CD4-positive, alpha-beta T cell treated with Interleukin-6 at 100 ng/mL for 8 hours (primary cell): ENCODE measurements at places on chromosomes 2 and 18.

GRCh38 chr2:150589681-150590080 is 102.2 kb upstream of the RND3 start:
- no peak for DNase-seq

DNA sequence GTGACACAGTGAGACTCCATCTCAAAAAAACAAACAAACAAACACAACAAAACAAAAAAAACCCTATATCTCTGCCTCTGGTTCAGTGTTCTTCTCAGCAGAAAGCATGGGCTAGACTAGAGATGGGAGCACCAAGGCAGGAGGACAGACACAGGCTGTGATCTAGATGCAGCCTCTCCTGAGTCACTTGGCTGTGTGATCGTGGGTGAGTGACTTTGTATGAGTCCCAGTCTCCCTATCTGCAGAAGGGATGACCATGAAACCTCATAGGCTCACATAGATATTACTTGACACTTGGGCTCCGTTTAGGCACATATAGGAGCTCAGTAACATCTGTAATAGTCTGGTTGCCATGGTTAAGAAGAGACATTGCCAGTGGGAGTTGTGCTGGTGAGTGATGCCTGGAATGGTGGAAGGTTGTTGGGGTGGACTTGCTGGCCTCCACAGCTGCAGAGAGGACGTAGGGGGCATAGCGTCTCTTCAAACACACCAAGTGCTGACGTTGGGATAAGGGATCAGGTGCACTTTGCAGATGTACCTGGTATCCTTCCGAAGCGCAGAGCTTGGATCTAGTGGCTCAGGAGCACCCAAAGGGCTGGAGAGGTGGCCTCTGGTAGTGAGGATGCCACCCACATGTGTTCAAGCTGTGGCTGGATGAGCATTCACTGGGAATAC is 318.9 kb upstream of the HS6ST1 start:
- DNase-seq: no peak

- no peak for DNase-seq
Observed at GRCh38 chr2:115807276-115807675, 1364.8 kb downstream of the DPP10 start.

DNA sequence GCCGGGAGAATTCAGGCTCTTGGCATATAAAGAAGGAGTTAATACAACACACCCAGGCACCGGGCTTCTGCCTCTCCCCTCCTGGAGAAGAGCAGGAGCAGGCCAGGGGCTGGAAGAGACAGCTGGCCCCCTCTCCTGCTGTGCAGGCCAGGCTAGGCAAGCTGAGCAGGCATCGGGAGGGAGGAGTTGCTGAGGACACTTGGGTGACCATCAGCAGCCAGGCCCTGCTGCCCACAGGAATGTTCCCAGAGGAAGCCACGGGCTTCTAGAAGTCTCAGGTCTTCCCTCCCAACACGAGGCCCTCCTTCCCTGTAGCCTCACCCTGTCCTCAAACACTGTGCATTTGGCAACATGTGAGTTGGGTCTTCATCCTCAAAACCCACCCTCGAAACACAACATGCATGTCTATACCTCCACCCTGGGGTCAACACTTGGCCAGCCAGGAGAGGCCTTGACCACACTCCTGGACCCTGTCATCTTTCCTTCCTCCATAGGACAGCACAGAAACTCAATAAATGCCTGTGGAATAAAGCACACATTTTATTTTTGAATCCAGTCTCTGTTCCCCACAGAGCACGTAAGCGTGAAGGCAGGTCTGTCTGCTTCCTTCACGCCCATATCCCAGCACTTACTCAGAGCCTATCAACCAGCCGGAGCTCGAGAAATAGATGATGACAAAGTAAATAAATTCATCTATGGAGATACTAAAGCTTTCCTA is 433.8 kb upstream of the ID2 start:
- DNase-seq: no peak

GRCh38 chr2:112795774-112796173 is 11.5 kb upstream of the IL1A start:
- DNase-seq: no peak

- DNase-seq: no peak
Observed at GRCh38 chr2:10834068-10834655, 21.6 kb upstream of the PDIA6 start.

- no peak for DNase-seq
Observed at GRCh38 chr18:71329114-71329513, 1040.3 kb downstream of the SOCS6 start.

- no peak for DNase-seq
Observed at GRCh38 chr2:132766573-132766972, 96.6 kb upstream of the LYPD1 start.

- DNase-seq: no peak
Observed at GRCh38 chr2:223199531-223200515, 147.8 kb downstream of the KCNE4 start.

- no peak for DNase-seq
Observed at GRCh38 chr2:171478345-171478744, 43.9 kb upstream of the CYBRD1 start.

DNA sequence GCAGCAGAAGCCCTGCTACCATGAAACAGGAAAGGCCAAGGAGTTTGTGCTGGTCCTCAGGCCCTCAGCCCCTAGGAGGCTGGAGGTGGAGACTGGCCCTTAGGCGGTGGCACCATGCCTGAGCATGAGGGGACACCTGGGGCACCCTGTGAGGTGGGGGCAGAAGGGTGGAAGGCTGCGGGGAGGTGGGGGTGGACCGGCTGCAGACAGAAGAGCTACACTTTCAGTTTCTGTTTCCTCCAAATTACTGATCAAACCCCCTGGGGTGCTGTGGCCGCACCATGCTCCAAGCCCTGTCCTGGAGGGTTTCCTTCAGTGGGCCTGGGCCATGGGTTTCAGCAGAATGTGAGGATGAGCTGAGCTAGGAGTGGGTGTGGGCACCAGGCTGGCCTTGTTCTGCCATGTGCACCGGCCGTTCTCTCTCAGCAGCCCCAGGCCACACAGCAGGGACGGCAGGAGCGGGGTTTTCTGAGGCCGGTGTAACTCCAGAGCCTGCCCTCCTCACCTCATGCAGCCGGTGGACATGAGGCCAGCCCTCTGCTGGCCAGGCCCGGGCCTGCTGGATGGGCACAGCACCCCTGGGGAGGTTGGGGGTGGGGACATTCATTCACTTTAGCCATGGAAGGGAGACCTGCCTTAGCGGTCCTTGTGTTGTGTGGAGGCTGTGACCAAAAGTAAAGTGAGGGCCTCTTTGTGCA is 51.5 kb downstream of the PLEKHB2 start:
- DNase-seq: no peak

DNA sequence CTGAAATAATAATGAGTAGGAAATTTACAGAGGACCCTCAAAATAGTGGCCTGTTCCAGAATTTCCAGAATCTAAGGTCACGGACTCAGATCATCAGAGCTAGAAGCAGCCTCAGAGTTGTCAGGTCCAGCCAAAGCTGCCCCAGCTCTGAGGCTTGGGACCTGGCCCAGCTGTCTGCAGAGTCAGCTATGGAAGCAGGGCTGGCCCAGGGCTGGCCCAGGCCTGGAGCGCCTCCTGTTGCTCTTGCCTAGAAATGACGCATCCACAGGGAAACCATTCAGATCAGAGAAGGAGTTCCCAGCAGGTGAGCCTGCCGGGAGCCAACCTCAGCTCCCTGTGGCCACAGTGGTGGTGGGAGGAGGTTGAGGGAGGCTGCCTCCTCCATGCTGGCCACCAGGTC is 106.7 kb upstream of the ARL4C start:
- no peak for DNase-seq

GRCh38 chr2:85754313-85755095 is 713 bp downstream of the ATOH8 start:
- DNase-seq: no peak

GRCh38 chr2:12300927-12301326 is 415.8 kb upstream of the TRIB2 start:
- no peak for DNase-seq

DNA sequence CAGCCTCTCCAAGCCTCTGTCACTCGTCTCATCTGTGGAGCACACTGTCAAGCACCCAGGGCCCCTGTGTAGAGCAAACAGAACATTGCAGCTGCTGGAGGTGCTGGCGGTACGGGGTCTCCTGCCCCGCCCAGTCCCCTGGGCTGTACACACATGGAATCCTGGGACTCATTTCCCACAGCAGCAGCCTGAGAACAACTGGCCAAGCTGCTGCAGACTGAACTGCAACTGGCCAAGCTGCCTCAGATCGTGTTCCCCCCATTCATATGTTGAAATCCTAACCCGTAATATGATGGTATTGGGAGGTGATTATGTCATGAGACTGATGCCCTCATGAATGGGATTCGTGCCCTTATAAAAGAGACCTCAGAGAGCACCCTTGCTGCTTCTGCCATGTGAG is 130.5 kb downstream of the NCK2 start:
- DNase-seq: no peak
